NCI-H146 (cell line): ENCODE measurements at places on chromosomes 16 and 17.

GRCh38 chr16:57041182-57042156, 50.9 kb upstream of the CPNE2 start:
- no peak for DNase-seq

DNA sequence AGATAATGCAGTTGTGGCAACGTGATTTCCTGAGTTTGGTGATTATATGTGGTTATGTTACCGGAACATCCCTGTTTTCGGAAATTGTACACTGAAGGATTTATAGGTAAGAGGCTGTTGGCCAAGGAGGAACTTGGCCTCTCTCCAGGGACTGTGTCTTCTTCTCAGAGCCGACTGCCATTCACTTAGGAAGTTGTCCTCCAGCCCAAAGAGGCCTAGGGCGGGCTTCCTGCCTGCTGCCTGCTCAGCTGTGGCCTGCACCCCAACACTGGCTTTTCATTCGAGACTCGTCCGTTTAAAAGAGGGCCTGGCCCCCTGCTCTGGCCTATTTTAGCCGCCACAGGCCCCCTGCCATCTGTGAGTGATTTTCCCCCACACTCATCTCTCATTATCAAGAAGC, 64.3 kb downstream of the ZDHHC7 start:
- no peak for DNase-seq

GRCh38 chr16:19517424-19518089, 4.3 kb downstream of the GDE1 start:
- DNase-seq, result no peak

DNA sequence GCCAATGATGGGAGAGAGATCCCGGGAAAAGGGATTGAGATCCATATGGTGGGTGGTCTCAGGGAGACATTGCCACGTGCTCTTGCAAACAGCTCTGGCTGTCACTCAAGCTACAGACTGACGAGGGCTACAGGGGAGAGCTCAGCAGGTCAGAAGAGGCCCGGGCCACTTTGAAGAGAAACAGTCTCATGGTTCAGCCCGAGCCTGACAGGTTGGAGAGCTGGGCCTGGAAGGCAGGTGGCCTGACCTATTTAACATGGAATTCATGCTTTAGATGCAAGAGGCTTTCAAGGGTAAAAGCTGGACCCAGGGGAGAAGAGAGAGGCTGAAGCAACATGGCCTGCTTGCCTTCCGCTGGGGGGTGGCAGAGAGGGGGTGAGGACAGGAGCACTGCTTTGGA, 81.0 kb upstream of the BRD7 start:
- DNase-seq, result no peak

DNA sequence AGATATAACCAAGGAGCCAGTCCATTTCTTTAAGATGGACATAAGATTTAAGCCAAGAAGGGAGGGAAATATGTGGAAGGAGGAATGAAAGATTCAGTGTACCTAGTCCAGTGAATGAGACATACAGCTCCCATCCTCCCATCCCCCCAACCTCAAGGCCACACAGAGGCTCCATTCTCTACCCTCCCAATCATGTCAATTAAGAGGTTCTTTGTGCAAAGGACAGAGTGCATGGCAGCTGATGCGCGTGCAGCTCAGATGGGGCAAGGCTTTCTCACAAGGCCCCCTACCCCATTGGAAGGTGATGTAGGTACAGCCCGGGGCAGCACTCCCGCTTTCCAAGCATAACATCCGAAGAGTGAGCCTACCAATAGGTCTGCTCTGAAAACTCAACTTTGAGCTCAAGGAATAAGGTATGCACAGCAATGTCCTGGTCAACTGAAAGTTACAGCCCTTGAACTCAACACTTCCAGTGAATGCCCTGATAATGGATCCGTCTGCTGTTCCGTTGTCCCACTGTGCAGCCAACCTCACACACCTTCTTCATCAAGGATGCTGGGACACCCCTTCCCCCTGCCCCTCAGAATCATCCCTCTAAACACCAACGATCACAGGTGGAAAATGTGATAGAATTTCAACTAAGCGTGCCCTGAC, 458.1 kb downstream of the SOX9 start:
- DNase-seq, result no peak

DNA sequence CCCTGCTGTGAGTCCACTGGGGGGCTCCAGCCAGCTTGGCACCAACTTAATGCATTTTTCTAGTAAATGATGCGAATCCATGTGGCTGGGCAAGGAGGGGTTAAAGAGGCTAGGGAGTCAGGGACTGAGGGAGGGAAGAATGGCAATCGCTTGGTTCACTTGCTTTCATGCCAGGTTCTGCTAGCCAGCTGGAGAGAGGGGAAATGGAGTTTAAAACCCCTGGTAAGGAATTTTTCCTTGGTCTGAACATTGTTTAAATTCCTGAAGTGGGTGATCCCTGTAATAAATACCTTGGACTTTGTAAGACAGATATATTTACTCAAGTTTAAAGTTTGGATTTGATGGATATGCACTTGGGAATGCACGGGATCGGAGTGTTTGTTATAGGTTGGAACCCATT, 22.8 kb downstream of the ANKFN1 start:
- DNase-seq, result no peak

GRCh38 chr17:42313773-42314566, 25.7 kb downstream of the STAT5A start:
- no peak for DNase-seq

GRCh38 chr16:70635336-70636016, 10.9 kb upstream of the IL34 start:
- DNase-seq, result peak; percentile 45

GRCh38 chr17:30229012-30229411, 6.5 kb downstream of the SLC6A4 start:
- no peak for DNase-seq

- DNase-seq, result no peak
These were observed 48.3 kb upstream of the ABCC11 start for GRCh38 chr16:48295488-48296281.

GRCh38 chr17:32288615-32289014, 23.0 kb downstream of the RHBDL3 start:
- DNase-seq, result no peak

DNA sequence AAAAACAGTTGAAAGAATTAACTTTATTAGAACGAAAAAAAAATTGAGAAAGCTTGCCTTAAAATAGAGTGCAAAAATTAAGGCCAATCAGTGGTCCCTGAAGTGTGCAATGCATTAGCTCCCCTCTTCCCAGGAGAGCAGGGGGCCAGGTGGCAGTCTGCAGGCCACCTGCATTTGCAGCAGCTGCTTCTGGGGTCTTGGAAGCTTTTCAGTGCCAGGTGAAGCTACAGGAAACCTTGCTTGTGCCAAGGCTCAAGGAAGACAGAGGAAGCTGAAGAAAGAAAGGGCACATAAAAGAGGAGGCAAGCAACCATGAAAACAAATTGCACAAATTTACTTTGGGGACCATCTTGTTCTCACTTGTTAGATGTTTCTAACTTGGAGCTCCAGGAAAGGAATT, 50.5 kb upstream of the MTMR4 start:
- no peak for DNase-seq

DNA sequence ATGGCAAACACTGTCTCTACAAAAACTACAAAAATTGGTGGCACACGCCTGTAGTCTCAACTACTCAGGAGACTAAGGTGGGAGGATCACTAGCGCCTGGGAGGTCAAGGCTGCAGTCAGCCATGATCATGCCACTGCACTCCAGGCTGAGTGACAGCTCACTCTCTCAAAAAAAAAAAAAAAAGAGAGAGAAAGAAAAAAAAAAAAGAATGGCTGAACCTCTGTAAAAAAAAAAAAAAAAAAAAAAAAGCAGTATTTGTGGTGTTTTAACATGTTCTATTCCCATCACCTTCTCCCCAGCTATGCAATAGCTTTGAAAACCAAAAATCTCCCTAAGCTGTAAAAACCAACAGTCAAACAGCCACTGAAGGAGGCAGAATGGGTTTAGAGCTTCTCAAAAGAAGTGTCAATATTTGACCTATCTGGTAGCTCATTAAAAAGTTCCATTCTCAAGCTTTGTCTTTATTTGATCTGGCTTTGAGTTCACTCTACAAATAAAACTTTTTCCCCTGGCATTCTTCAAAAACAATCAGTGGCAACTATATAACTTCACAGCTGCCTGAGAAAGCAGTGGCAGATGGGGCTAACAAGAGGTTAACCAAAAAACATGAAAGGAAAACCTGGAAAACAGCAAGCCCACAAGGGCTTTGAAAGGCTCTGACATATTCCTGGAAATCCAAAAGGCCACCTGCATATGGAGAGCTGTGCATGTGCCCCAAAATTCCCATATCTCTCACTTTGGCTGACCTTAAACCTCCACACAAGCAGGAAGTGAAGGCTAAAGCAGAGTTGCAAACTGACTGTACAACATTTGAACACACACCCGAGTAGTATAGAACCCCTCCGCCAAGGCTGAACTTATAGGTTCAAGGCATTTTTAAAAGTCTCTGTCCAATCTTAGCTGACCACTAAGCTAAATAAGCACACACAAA, 36.0 kb downstream of the USP32 start:
- DNase-seq, result no peak

GRCh38 chr17:61520897-61521296, 68.7 kb downstream of the TBX4 start:
- DNase-seq, result no peak

DNA sequence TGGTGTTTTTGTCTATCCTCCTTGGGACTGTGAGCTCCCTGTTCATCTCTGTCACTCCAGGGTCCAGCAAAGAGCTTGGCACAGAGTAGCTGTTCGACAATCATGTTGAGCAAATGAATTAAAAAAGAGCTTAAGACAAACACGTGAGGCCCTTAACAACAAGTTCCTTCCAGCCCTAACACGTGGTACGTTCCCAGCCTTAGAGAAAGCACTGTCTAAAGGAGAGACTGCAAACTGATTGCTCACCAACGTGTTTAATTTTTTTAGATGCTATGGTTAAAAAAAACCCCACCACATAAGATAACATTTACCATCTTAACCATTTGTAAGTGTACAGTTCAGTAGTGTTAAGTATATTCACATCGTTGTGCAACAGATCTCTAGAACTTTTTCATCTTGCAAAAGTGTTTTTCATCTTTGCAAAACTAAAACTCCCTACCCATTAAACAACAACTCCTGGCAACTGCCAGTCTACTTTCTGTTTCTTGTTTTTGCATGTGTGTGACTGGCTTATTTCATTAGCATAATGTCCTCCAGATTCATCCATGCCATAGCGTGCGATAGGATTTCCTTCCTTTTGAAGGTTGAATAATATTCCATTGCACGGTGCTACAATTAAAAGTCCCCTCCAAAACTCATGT, 28.2 kb downstream of the LAT start:
- DNase-seq, result no peak

DNA sequence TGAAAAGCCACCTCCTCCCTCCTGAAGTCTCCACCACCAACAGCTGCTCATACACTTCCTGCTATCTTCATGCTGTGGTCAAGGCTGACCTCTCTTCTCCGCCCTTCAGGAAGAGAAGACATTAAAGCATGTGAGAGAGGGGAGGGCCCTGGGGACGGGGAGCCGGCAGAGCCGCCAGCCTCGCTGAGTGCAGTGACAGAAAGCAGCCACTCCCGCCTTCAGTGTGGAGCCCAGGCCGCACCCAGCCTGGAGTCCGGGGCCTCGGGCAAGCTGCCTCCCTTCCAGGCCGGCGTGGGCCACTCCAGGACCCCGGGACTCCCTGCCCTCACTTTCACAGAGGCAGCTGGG, 94.7 kb upstream of the TNRC6C start:
- DNase-seq, result peak; percentile 28

DNA sequence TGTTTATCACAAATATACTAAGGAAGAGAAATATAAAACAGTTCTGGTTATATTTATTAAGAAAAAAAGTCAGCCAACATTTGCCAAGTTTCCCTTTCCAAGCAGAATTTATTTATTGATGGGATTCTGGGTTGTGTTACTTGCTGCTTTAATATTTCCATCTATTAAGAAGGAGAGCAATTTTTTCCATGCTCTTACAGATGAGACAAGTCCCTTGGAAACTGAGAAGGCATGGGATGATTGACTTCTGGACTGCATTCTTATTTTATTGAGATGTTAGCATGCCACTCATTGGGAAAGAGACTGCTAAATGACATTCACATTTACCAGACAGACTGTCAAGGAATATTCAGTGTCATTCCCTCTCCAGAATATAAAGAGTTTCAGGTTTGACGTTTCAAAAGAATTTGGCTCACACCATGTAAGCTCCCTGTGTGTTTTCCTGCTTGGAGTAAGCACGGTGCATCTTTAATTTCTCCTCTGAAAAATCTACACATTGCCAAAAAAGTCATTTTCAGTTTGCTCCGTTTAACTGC, 1565.2 kb upstream of the GOT2 start:
- no peak for DNase-seq

DNA sequence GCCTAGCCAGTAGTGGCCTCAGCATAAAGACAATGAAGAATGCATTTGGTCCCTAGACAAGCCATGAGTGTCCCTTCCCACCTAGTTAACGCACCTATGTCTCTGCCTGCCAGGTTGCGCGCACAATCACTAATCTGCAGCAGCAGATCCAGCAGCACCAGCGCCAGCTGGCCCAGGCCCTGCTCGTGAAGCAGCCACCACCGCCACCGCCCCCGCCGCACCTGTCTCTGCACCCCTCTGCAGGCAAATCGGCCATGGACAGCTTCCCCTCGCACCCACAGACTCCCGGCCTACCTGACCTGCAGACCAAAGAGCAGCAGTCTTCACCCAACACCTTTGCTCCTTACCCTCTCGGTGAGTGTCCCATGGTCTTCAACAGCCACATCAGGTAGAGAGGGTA, 41.8 kb downstream of the TMC6 start:
- no peak for DNase-seq

GRCh38 chr16:26139884-26140283, 448.1 kb downstream of the HS3ST4 start:
- no peak for DNase-seq

DNA sequence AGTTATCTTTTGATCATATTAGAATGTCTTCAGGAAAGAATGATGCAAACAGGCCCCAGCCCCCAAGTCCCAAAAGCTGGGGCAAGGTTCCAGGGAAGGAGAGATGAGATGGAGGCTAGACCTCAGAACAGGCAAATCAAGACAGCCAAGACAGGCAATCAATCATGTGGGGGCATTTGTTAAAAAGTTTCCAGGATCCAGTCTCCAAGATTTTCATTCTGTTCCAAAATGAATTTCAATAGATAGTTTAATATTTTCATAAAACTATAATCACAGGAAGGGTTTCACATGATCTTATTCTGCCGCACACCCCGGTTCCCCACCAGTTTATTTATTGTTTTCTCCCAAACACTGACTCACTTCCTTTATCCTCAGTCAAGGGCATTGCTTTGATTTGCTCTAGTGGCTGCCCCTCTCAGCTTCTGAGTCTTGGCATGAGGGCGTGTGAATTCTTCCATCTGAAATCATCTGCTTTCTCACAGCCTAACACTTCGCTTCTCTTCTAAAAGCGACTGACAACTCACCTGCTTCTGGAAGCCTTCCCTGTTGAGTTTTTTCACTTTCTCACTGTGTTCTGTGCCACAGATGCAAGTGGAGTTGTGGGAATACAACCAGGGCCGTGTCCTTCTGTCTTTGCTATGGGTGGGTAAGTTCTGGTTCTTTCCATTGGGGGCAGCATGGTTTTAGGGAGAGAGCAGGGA, 12.2 kb upstream of the TERF2 start:
- DNase-seq, result no peak

DNA sequence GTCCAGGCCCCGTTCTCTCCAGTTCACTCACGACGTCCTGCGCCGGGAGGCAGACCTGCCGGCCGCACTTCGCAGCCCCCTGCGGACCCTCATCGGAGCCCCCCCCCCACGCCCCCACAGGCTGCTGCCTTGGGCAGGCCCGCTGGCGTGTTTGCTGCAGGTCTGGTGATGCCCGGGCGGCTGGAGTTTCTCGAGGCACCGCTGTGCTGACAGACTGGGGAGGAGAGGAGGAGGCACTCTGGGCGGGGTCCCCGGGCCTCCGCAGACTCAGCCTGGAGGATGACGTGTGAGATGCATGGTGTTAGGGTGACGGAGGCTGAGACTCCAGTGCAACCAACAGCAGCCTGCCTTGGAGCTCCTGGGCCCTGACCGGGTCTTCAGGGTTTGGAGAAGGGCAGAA, 24.1 kb downstream of the BAIAP2 start:
- DNase-seq, result no peak

- peak; percentile 79 for DNase-seq
These were observed 18.9 kb upstream of the P2RX1 start for GRCh38 chr17:3935140-3935542.
